ENCODE measurements at places on chromosomes 3 and 15.

GRCh38 chr3:196039359-196039758 lies 42.5 kb downstream of the TFRC start:
- DNase-seq: no peak

GRCh38 chr3:45434996-45435395 lies 46.6 kb downstream of the LARS2 start:
- no peak for DNase-seq

DNA sequence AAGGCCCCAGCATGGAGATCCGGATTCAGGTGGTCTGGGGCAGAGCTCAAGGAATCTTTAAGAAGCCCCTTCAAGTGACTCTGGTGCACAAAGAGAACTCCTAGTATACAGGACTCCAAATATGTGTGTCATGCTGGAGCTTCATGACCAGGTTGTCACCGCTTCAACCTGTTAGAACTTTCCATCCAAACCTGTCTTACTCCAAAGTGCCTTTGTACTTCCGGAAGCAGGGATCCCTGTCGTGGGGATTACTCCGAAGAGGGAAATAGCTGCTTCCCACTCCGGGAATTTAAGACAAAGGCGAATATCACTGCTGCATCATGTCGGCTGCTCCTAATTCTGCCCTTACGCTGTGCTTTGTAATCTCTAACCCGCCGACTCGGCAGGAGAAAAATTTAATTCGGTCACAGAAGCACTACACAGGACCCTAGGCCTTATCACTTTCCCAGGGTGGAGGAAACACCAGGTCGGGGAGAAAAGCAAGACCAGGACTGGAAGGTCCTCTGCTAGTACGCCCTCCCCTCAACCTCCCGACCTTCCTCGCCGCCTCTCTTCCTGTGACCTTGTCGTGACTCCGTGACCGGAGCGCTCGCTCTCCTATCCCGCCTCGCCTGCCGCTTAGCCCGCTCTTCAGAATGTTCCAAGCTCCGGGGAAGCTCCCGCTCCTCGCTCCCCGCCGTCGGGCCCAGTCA lies 730 bp downstream of the HIGD1A start:
- DNase-seq: no peak

GRCh38 chr3:64691051-64691450 lies 3.3 kb upstream of the ADAMTS9 start:
- DNase-seq: no peak

All from stimulated activated CD8-positive, alpha-beta memory T cell treated with anti-CD3 and anti-CD28 coated beads, Interleukin-7, amount 100 ng/mL, for 24 hours (primary cell).